ENCODE measurements at places on chromosomes 7 and 10.

DNA sequence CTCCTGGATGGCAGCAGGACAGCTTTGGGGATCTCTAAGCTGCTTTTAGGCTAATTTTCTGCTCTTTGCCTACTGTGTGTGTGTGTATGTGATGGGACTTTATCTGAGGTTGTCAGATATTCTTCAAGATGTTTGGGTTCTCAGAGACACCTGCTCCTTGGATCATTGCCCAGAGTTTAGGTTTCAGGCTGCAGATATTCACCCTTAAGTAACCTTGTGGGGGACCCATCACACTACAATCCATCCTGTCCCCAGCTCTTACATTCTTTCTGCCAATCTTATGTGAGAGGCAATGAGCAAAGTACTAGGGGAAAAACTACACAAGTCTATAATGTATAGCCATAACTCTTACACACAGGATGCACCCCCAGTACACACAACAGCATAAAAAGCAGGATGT, 263.0 kb upstream of the ZWINT start:
- no peak for DNase-seq

DNA sequence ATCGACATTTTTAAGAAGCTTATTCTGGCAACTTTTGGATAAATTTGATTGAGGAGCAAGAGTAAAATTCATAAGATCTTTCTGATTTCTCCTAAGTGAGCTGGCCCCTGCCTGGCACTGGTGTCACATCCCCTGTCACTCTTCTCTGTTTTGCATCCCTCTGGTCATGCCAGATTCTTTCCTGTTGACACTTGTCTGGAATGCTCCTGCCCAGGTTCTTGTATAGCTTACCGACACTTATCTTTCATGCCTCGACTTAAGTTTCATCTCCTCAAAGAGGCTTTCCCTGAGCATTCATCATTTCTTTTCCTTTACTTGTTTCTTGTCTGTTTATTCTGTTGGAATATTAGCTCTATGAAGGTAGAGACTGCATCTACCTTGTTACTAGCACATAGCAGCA, 22.2 kb upstream of the AASS start:
- DNase-seq = no peak

- no peak for DNase-seq
Measured at GRCh38 chr7:156969972-156970420, 20.5 kb downstream of the NOM1 start.

DNA sequence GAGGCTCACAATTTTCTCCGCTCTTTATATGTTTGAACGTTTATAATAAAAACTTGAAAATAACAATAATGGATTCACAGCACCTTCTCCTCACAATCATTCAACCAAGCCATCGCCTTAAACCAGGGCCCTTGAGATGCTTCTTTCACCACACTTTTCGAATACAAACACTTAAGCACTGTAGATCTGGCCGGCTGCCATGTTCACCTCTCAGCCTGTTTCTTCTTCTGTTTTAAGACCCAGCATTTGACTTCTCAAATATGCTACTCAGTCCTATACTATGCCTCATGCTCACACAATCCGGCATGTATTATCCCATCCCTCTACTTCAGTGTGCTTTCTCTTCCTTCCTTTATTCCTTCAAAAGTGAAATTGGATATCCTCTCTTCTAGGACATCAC, 280.6 kb downstream of the TFEC start:
- DNase-seq = no peak

GRCh38 chr7:47572939-47573757, 8.8 kb downstream of the TNS3 start:
- no peak for DNase-seq

GRCh38 chr7:151125470-151125845, 39.2 kb downstream of the AGAP3 start:
- DNase-seq = no peak

GRCh38 chr7:101567230-101567629, 61.9 kb downstream of the MYL10 start:
- DNase-seq = no peak

GRCh38 chr10:124356701-124357560, 61.8 kb downstream of the OAT start:
- no peak for DNase-seq
